ENCODE measurements at places on chromosomes 6 and 20.

- DNase-seq = peak; percentile 39
Observed at GRCh38 chr6:89999154-89999553, 104.9 kb downstream of the GJA10 start.

DNA sequence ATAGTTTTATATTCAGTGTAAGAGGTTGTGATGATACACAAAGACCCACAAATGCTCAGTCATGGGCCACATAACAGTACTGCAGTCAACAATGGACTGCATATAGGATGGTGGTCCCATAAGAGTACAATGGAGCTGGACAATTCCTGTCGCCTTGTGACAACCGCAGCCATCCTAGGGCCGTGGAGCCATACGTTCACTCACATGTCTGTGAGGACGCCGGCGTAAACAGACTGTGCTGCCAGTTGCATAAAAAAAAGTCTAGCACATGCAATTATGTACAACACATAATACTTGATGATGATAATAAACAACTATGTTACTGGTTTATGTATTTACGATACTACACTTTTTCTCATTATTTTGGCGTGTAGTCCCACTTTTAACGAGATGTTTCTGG, 30.9 kb downstream of the BFSP1 start:
- no peak for DNase-seq

DNA sequence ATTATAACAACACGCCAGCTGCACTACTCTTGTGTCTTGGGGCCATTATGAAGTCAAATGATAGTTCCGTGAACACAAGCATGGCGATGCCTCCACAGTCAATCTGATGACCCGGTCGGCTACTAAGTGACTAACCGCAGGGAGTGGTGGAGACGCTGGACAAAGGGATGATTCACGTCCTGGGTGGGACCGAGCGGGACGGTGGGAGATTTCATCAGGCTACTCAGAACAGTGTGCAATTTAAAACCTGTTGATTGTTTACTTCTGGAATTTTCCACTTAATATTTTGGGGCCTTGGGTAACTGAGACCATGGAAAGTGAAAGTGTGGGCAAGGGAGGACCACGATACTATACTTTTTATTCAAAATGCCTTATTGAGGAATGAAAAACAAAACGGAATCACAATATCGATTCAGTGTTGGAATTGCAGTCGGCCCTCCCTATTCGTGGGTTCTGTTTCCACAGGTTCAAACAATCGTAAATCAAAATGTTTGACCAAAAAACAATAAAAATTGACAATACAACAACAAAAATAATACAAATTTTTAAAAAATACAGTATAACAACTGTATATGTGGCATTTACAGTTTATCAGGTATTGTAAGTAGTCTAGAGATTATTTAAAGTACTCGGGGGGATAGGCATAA, 66.5 kb downstream of the MYLK4 start:
- no peak for DNase-seq

DNA sequence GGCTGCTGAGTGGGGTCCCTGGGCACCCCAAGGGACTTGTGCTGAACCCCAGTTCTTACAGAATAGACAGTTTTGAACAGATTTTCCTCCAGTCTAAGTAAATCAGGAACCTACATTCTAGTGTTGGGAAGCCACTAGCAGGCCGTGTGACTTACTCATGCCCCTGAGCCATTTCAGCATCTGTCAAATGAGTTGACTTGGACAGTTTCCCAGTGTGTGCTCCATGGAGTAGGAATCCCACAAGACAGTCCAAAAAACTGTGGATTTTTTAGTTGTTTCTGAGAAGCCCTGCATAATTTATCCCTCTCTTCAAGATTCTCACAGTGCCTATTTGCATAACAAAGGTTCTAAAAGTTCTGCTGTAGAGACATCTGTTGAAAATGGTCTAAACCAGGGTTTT, 2.1 kb downstream of the GABRR2 start:
- DNase-seq = no peak

DNA sequence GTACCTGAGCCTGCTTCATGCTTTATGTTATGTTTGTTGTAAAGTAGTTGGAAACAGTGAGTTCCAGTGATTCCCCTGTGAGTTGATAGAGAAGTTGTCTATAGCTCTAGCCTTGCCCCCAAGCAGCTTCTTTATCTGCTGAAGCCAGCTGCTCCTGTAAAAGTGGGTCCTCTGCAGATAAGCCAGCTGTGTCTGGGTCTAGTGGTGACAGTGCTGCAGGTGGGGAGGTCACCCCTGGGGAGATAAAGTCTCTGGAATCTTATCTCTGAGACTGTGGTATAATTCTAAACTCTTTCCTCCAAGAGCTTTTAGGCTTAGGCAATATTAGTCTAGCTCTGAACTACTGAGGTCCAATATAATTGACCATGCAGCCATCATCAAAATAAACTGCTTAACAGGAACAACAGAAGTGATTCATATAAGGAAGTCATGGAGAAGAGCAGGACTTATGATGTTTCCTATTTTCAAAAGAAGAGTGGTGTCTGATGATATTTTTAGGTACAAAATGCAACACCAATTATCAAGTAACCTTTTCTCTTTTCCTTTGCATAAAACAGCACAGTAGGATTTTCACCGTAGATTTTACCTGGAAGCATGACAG, 44.2 kb upstream of the TMEM217 start:
- no peak for DNase-seq

- no peak for DNase-seq
Observed at GRCh38 chr20:33899106-33899505, 88.0 kb downstream of the CHMP4B start.

DNA sequence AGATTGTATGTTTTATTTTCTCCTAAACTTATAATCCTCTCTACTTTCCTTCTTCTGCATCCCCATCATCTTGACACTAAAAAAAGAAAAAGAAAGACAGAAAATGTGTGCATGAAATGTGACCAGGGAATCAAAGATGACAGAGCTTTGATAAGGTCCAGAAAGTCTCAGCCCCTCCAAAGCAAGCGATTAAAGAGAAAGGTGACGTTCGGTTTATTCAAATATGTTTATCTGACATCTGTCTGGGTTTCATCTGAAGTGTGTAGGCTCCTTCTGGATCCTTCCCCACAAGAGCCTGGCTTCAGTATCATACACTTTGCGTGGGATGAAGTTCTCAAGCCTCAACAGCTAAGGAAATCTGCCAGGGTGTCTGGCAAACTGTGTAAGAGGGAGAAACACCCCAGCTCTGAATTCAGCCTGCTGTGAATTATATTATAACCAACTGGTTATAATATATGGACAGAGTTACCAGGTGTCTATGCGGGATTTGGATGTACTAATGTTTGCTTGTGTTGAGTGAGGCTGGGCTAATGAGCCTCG, 263.0 kb downstream of the ZNF217 start:
- no peak for DNase-seq

DNA sequence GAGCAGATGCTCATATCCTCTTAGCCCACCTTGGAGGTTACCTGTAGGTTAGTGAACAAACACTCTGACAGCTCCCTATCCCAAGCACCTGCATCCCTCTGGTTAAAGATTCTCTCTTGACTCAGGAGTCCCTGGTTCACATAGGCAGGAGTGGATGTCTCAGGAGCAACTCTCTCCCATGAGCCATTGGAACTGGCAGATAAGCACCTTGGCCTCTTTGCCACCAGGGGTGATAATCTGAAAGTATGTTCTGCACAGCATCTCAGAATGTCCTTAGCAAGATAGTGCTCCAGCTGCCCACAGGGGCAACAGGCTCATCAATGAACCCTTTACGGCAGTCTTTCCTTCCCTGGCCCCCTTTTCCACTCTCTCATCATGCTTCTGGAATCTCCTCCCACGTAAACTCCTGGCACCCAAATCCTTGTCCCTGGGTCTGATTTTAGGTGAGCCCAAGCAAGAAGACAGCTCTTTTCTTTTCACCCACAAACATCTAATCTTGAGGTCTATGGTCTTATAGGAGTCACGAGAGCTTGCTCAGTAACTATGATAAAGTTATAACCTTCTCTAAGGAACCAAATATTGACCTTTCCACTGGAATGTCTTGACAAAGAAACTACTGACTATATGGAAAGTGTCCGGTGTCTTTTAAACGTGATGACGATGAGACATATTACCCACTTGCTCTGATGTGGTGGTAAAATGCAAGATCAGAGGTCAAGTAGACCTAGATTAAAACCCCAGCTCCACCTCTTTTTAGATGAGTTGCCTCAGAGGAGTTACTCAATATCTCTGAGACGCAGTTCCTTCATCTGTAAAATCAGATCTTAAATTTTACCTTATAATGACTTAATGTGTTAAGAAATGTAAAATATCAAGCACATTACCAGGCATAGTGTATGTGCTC, 39.8 kb upstream of the ISM1 start:
- DNase-seq = no peak

- DNase-seq = peak; percentile 47
Observed at GRCh38 chr20:57582432-57583288, 21.8 kb downstream of the PCK1 start.

Data from NCI-H146 (cell line).